ENCODE measurements at places on chromosomes 1 and 21.

DNA sequence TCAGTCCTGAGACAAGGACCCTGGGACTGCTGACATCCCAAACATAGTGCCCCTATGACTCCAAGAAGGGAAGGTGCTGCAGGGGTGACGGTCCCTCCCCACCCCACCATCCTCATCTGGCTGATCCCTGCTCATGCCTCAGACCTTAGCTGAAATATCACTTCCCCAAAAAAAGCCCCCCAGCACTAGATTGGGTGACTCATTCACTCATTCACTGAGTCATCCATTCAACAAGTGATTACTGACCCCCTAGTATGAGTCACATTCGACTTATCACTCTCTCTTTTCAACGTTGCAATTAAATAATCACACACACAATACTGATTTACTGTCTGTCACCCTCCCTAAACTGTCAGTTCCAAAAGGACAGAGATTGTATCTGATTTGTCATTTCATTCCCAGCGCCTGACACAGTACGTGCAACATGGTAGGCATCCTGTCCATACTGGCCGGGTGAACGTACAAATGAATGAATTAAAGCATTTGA lies 48.6 kb downstream of the HIVEP3 start:
- DNase-seq, result no peak

DNA sequence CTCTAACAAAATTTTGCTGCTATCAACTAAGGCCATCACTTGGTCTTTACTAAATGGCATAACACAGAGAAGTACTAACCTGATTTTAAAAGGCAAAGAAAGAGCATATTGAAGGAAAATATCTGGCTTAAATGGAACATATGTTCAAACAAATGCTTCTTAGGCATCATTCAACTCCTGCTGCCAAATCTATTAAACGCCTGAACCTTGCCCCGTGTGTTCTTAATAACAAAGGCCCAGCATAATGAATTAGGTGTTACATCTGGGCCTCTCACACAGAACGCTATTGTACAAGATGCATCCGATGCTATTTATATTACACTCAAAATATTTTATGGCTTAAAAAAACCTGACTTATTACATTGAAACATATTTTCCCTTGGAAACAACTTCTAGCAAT lies 48.4 kb downstream of the B3GALNT2 start:
- no peak for DNase-seq

- no peak for DNase-seq
These were observed 79.7 kb upstream of the SLC2A1 start for GRCh38 chr1:43038232-43038935.

- DNase-seq, result no peak
These were observed 41.0 kb upstream of the SEC16B start for GRCh38 chr1:178010674-178011464.

DNA sequence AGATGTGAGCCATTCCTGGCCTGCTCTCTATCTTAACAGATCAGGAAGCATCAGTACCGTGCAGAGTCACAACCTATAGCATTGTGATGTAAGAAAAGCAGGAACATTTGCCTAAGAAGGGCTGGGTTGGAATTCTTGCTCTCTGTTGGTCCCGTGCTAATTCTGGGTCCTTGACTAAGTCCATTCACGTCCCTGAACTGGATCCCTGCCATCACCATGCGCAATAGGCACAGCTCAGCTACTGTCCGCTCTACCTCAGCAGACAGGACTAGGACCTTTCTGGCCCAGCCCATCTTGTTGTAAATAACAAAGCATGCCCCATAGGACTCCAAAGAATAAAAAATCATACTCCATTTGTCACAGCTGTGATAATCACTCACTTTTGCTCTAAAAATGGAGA lies 175.0 kb downstream of the RGS7 start:
- no peak for DNase-seq

DNA sequence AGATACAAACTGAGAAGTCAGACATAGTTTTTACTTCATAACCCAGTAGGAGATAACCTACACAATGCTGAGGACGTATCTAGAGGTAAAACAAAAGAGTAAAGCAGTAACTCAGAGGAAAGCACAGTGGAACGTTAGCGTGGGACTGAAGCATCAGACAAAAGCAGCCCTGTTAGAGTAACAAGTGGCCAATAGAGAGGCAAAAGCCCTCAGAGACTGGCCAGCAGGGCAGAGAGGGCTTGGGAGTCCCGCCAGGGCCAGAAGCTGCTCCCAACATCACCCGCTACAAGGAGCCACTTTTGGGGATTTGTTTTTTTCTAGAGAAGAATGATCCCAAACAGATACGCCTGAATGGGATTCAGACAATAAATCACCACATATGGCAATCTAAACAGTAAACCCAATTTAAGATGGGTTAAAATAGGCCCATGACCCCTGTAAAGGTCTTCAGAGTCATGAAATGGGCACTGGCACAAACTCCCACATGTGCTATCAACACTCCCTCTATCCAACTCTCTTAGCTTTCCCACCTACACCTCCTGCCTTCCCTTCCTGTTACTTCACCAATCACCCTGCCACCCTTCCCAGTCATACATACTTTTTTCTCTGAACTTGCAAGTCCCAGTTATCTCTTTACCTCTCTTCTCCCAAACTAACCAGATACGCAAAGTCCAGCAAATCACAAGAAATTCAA lies 17.2 kb downstream of the TADA1 start:
- DNase-seq, result no peak

Measured in stimulated activated CD4-positive, alpha-beta T cell treated with anti-CD3 and anti-CD28 coated beads, TNF-alpha, amount 100 ng/mL, for 4 hours (primary cell).